Naive thymus-derived CD8-positive, alpha-beta T cell (primary cell): ENCODE measurements at places on chromosomes 4 and X. TPM values are rescaled to one million over a fixed set of nuclear protein-coding genes. Genes with fewer than 3 reads are reported as not detected.

DNA sequence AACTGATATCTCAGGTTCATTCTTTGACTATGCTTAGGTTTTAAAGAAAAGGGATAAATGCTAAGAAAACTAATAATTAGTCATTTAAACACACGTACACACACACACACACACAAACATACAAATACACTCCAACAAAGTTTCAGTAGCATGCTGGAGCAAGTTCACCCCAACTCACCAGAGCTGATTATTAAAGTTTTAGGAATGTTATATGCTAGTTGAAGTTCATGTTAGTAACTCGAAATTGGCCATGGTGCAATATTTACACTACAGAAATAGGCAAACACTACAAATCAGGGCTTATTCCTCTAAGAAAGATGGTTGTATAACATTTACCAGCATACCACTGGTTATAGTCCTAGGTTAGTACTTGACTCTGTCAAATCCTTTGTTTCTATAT lies 384.0 kb upstream of the DIPK2B start:
- no peak for DNase-seq
- H3K4me1 ChIP-seq, result no peaks in the 10 kb centered on the region
- peaks cover 1% of the 10 kb centered on the region for H3K36me3 ChIP-seq

DNA sequence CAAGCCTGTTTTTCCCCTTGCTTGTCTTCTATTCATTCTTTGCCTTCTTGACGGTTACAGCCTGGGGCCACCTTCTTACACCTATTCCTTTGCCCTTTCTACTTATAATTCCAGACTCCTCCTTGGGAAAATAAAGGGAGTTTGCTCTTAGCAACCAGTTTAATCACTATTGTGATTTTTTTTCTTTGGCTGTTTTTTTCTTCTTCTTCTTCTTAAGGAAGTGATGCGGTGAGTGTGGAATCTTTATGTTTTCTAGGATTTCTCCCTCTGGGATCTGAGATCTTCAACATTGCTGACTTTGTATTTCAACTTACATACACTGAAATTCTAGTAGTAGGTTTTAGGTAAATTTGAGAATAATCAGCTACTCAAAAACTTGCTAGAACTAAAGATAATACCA lies 1.1 kb upstream of the KLHL13 start:
- no peaks in the 10 kb centered on the region for H3K36me3 ChIP-seq
- no peak for DNase-seq

- no peak overlapping the region for H3K4me3 ChIP-seq
- no peaks in the 10 kb centered on the region for H3K27me3 ChIP-seq
- H3K27ac ChIP-seq, result no peak overlapping the region
- H3K4me1 ChIP-seq, result no peaks in the 10 kb centered on the region
Observed at GRCh38 chrX:95950679-95951078, 734.0 kb upstream of the DIAPH2 start.

The TMEM156 gene
- 9.4 TPM for total RNA-seq

DNA sequence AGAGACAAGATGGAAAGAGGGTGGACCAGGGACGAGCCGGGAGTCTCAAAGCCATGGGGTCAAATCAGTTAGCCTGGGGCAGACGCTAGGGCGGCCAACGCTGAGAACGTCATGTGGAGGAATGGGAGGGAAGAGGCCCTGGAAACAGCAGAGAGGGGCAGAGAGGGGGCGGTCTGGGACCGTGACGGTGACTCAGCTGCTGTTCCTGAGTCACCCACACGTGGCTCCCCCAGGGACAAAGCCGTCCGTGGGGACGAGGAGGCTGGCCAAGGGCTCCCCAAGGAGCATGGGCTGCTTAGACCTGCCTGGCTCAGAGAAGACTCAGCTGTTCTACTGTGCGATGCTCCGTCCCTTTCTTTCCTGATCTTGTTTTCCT lies 108.4 kb upstream of the LRPAP1 start:
- H3K4me3 ChIP-seq, result no peak overlapping the region
- H3K27ac ChIP-seq, result no peak overlapping the region
- H3K36me3 ChIP-seq, result no peaks in the 10 kb centered on the region
- DNase-seq, result no peak
- no peaks in the 10 kb centered on the region for H3K4me1 ChIP-seq

The DEFB131A gene
- total RNA-seq, result not detected

The SPANXA1 gene
- total RNA-seq, result not detected
